ENCODE measurements at places on chromosomes 12 and 14.
A peak's percentile ranks its signal among the peaks of the same experiment; 100 is the strongest.

GRCh38 chr14:75831952-75832351 lies 149.8 kb downstream of the TGFB3 start:
- DNase-seq, result no peak

DNA sequence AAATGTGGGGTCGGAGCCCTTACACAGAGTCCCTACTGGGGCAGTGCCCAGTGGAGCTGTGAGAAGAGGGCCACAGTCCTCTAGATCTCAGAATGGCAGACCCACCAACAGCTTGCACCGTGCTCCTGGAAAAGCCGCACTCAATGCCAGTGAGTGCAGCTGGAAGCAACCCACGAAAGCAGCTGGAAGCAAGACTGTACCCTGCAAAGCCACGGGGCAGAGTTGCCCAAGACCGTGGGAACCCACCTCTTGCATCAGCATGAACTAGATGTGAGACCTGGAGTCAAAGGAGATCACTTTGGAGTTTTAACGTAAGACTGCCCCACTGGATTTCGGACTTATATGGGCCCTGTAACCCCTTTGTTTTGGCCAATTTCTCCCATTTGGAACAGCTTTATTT lies 12.3 kb downstream of the GTF2A1 start:
- no peak for DNase-seq

- no peak for DNase-seq
Observed at GRCh38 chr12:115305275-115305674, 621.3 kb upstream of the TBX3 start.

GRCh38 chr12:131230340-131231031 lies 276.8 kb downstream of the ADGRD1 start:
- DNase-seq, result no peak

GRCh38 chr12:29895966-29896365 lies 112.2 kb upstream of the TMTC1 start:
- DNase-seq, result no peak

- no peak for DNase-seq
Observed at GRCh38 chr12:19191563-19191962, 62.0 kb downstream of the PLEKHA5 start.

- no peak for DNase-seq
Observed at GRCh38 chr14:64349741-64350490, 38.2 kb upstream of the MTHFD1 start.

GRCh38 chr12:110311903-110312302 lies 30.9 kb downstream of the ATP2A2 start:
- DNase-seq, result no peak

- DNase-seq, result peak; percentile 87
Observed at GRCh38 chr12:52307836-52308805, 13.1 kb downstream of the KRT83 start.

DNA sequence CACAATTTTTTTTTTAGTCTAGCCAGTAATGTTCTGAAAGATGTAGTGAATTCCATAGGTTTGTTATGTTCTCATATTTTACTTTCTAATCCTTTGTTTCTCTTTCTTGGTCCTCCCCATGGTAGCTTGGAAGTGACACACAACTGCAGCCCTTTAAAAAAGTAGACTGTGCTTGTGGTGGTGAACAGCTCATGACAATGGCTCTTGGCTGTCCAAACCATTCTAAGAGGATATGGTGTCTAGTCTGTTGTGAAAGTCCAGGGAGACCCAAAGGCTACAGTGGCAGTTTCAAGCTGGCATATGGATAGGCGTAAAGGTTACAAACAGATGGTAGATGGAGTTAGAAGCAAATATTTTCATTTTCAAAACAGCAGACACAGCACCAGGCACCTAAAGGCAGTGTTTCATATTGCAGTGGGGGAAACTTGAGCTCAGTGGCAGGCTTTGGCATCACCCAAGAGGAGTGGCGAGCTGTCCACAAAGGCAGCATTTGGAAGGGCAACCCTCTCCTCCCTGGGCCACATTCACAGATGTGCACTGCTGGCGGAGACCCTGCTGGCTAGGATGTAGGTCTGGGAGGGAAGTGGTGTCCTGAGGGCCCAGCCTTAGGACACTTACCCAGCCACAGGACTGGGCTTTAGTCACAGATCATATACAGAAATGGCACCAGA lies 102.1 kb downstream of the DYRK2 start:
- DNase-seq, result no peak

- DNase-seq, result no peak
Observed at GRCh38 chr14:55277972-55278740, 6.9 kb downstream of the FBXO34 start.

GRCh38 chr12:83472350-83472749 lies 785.6 kb downstream of the TMTC2 start:
- no peak for DNase-seq

DNA sequence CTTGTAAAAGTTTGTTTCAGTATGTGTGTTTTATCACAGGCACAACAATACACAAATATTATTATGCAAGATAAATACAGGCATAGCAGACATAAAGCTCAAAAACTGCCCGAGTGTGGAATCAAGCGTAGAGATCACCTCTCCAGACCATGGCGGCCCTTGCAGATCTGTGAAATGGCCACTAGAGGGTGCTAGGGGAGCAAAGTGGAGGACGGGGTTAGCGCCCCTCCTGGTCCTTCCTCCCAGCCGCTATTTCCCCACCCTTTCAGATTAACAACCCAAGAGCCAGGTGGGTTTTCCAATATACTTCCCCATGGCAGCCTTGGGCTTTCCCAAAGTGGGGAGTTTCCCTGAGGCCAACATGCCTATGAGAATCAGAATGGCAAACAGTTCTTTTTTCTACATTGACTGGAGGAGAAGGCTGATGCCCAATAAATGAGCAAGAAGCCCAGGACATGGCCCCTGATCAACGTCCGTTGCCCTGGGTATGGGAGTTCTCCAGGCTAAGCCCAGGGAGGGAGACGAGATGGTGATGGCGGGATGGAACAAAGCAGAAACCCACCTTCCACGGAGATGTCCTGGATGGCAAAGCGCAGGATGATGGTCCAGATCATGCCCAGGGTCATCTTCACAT lies 67.4 kb downstream of the ACTN1 start:
- peak; percentile 51 for DNase-seq

- peak; percentile 40 for DNase-seq
Observed at GRCh38 chr14:69471916-69472315, 12.6 kb upstream of the PLEKHD1 start.
